ENCODE measurements at places on chromosomes 16 and 17.
A peak's percentile ranks its signal among the peaks of the same experiment; 100 is the strongest.

DNA sequence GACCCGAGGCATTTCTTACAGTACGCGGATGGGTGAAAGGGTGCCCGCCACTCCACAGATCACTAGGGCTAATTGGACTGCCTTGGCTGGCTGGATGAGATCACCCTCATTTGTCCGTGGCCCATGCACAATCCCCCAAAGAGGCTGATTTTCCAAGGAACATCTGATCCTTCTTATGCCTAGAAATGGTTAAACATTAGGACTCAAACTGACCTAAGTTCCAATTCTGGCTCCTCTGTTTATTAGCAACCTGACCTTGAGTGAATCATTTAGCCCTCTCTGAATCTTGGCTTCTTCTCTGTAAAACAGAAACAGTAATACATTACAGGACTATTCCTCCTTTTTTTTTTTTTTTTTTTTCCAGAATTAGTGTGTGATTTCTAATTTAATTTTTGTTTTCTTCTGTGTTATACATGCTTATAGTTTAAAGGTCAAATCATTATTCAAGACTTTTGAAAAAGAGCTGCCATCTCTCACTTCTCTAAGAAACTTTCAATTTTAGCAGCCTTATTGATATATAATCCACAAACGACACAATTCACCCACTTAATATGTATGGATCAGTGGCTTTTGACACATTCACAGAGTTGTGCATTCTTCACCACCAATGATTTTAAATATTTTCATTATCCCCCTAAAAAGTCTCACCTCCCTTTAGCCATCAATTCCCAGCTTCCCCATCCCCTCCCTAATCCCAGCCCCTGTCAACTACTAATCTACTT lies 45.4 kb upstream of the TMEM132E start:
- DNase-seq, result no peak

DNA sequence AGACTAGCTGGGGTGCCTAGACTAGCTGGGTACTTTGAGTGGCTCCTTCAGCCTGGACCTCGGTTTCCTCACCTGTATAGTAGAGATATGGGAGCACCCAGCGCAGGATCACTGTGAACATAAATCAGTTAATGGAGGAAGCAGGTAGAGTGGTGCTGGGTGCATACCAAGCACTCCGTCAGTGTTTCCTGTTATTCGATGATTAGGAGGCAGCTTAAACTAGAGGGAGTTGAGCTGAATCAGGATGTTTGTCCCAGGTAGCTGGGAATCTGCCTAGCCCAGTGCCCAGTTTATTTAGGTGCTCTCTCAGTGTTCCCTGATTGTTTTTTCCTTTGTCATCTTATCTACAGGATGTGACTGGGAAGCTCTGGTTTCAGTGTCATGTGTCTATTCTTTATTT lies 8.4 kb upstream of the TMEM235 start:
- DNase-seq, result no peak

GRCh38 chr17:81252326-81252986 lies 13.3 kb downstream of the NDUFAF8 start:
- no peak for DNase-seq

GRCh38 chr16:67657751-67658518 lies 2.1 kb downstream of the ACD start:
- no peak for DNase-seq

GRCh38 chr17:68526548-68526947 lies 14.3 kb downstream of the PRKAR1A start:
- DNase-seq, result no peak

DNA sequence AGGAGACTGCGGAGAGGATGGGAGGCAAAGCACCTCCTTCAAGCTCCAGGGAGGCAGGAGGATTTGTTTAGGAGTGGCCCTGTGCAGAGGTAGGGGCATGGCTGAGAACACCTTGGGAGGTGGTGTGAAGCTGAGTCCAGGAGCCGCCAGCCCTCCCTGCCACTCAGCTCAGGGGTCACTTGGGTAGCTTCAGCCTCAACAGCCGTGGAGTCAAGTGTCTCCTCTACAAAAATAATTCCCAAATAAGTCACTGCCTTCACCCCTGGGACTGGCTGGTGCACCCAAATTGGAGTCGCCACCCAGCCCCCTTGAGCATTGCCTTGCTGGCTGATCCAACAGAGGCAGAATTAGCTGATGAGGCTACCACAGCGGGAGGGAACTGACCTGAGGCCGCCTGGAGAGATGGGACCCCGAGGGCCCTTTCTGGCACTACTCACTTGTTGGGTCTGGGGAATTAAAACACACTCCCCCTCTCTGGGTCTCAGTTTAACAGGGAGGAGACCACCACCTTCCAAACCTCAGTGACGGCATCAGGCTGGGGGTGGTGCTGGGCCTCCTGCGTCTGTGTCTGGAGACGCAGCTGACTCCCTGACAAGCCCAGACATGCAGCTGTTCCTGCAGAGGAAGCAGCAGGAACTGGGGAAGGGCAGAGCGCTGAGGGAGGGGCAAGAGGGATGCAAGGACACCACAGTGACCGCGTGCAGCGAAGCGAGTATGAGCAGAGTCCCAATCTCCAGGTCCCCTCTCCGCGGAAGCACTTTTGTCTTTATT lies 87.9 kb upstream of the TOB1 start:
- no peak for DNase-seq

DNA sequence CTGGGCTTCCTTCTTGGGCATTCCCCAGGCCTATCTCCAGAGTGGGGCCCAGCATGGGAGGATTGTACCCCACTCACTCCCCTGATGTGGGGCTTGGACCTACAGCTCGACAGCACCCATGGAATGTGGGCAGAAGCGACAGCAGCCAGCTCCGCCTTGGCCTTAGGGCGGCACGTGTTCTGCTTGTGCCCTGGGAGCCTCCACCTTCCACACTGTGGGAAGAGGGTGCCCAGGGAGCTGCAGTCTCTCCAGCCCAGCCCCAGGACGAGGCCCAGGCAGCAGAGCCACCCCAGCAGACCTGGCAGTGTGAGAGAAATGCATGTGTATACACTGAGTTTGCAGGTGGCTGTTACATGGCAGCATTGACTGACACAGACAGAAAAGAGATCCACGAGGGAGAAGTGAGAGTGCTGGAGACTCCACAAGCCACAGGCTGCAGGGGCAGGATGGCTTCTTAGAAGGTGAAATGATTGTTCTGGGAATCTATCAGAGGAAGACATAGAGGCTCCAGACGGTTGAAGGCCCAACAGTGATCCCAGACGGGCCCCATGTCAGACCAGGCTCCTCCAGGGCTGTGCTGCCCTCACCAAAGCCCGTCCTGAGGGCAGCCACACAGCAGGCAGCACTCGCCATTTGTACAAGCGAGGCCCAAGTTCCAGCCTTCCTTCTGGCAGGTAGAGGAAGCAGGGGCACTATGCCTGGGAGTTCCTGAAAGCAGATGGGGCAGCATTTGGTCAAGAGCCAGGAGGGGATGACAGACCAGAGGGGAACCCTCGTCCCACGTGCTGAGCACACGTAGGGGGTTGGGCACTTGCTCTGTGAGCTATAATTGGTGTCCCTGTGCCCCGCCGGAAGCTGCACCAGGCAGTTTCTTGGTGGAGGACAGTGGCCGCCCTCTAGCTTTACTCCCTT lies 2.8 kb upstream of the DNASE1 start:
- DNase-seq, result no peak

- no peak for DNase-seq
Observed at GRCh38 chr17:61366715-61367413, 32.8 kb upstream of the TBX2 start.

GRCh38 chr16:4689864-4690704 lies 3.3 kb upstream of the NUDT16L1 start:
- no peak for DNase-seq

- DNase-seq, result no peak
Observed at GRCh38 chr16:49773534-49774475, 82.1 kb downstream of the ZNF423 start.

DNA sequence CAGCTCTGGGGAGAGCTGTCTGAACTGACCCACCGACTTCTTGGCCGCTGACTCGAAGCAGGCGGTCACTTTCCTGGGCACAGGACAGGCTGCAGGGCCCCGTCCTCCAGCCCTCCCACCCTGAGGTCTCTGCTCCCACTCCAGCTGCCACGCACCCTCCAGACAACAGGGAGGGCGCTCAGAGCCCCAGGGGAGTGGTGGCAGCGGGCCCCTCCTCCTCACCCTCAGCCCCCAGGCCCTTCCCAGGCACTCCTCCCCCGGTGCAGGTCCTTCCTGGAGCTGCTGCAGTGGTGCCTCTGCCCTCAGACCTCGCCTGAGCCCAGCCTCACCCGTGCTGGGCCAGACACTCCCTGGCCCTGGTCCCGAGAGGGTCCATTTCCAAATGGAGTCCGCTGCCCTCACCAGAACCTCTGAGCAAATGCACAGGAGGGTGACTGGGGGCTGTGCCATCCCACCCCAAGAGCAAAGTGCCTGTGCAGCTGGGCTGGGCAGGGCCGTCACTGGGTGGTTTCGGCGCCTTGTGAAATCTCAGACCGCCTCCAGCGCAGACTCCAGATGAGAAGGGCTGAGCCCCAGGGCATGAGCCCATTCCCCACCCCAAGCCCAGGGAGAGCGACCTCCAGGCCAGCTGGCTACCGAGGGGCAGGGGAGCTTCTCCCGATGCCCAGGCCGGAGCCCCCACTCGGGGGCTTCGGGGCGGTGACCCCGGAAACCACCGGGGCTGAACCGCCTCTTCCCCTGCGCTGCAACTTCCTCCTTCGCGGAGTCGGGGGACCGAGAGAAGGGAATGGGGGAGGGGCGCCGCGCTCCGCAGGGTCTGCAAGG lies 717 bp downstream of the CYBA start:
- no peak for DNase-seq

DNA sequence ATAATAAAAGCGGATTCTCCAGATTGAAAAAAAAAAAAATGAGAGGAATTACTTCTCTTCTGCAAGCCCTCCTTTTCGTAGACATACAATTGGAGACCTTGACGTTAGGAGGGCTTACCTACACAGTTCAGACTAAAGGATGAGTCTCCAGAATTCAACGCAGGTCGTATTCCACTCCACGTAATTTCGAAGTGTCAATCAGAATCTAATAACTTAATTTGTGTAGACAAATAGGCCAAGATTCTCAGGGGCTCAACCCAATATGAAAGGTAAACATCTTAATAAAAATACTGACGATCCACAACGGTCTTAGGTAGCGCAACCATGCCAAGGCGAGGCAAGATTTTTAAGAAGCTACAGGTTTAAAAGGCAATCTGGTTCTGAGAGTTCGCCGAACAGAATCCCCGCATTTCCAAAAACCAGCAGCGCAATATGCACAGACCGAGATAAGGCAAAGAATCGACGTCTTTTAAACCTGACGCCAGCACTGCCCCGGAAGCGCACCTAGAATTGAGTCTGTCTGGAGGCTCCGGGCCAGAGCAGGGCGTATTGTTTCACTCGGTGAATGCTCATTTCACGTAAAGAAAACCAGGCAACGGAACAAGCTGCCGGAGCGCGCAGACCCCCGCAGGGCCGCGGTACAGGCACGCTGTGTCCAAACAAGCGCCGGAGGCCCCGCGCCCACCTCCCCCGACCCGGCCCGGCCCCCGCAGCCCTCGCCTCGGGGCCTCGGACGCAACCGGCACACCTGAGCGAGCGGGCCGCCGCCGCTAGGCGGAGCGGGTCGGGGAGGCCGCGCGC lies 623 bp downstream of the MBTPS1 start:
- no peak for DNase-seq

GRCh38 chr16:977081-977701 lies 4.4 kb upstream of the SOX8 start:
- DNase-seq, result no peak

DNA sequence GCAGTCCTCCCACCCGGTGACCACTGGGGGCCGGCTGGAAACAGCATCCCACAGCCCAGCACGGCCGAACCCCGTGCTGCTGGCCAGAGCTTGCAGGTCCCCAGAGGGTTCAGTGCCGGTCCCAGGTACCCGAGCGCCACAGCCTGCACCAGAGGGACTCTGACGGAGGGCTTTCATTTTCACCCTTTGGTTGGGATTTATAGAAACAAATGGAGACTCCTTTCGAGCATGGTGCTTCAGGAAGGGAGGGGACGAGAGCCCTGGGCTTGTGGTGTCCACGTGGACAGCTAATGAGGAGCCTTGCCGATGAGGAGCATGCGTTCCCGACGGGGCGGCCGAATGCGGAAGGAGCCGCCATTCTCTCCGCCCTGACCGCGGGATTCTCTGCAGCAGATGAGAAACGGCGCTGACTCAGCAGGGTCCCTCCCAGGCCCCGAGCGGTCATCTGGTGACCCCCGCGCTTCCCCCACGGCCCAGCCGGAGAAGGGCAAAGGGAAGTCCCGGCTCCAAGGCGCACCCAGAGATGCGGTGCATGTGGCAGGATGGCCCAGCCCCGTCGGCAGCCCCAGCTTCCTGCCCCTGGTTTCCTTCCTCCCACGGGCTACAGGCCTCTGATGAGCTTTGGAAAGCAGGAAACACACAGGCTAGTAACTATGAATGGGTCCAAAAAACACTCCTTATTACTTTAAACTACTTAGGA lies 9.8 kb downstream of the SLC38A10 start:
- DNase-seq, result no peak

- peak; percentile 11 for DNase-seq
Observed at GRCh38 chr16:1416521-1416941, 2.0 kb upstream of the UNKL start.

- DNase-seq, result no peak
Observed at GRCh38 chr17:36940313-36941264, 3.3 kb downstream of the LHX1 start.

DNA sequence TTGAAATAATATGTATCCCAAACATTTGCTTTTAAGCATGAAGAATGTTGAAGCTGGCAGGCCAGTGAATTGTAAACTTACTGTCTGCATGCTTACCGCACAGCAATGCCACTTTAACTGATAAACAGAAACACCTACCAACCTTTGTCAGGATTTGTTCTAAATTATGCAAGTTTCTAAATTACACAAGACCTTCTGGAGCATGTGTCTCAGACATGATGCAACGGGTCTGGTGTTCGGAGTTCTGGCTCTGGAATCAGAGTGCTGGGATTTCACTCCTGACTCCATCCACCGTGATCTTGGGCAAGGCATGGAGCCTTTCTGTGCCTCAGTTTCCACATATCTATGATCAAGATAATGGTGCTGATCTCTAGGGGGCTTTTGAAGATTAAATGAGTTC lies 111.2 kb downstream of the CCT6B start:
- DNase-seq, result no peak

GRCh38 chr16:50216231-50216630 lies 50.1 kb upstream of the ADCY7 start:
- no peak for DNase-seq

- DNase-seq, result no peak
Observed at GRCh38 chr16:56119133-56119532, 72.2 kb upstream of the GNAO1 start.

- no peak for DNase-seq
Observed at GRCh38 chr16:4200781-4201137, 41.1 kb downstream of the SRL start.

GRCh38 chr17:57467226-57467625 lies 210.9 kb downstream of the MSI2 start:
- no peak for DNase-seq

- no peak for DNase-seq
Observed at GRCh38 chr17:39631403-39631802, 4.7 kb downstream of the PPP1R1B start.

GRCh38 chr16:476039-476438 lies 50.6 kb downstream of the RAB11FIP3 start:
- DNase-seq, result no peak

DNA sequence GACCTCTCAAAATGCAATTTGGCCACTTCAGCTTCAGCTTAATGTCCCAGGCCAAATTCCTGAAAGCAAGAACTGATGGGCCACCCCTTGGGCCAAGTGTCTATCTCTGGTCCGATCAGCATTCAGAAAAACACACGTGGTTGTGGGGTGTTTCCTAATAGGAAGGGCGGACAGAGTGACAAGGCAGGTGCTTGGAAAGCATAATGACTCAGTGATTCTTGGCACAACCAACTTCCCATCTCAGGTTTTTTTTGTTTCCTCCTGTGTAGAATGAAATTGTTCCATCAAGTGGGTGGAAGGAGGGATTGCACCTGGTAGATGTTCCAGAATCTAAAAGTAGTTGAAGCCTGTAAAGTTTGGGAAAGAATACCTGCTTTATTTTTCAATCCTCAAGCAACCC lies 155.6 kb downstream of the HS3ST2 start:
- no peak for DNase-seq

Measured in SW 1271 (cell line).